ENCODE measurements at places on chromosomes 7 and 10.
A peak's percentile ranks its signal among the peaks of the same experiment; 100 is the strongest.

DNA sequence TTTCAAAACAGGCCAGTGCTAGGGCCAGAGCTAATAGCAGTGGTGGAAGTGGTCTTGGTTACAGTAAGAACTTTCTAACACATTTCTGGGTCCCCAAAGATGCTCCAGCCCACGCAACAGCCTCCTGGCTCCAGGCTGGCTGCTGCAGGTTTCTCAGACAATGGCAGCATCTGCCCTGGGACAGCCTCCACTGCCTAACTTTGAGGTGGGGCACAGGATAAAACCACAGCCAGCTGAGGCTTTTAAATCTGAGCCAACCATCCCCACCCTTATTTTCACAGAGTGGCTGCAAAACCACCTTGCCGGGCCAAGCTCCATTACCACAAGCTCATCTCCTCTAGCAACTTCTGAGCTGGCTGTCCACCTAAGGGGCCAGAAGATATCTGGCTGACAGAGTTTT lies 84.8 kb downstream of the FAM53B start:
- no peak for DNase-seq

DNA sequence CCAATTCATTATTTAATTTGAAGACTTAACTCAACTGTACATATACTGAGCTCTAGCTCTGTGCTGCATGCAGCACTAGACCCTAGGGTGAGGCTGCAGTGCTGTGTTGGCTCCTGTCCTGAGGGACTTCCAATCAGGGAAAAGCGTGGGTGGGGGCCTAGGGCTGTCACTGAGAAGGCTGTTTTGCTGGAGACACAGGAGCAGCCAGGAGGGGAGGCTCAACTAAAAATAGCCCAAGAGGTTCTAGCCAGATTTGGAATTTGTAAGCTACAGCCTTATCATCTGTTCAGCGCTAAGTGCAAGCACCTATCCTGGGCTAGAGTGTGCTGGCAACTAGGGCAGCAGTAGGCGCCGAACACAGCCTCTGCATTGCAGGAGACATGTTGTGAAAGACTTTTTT lies 121.1 kb downstream of the VWC2 start:
- no peak for DNase-seq

DNA sequence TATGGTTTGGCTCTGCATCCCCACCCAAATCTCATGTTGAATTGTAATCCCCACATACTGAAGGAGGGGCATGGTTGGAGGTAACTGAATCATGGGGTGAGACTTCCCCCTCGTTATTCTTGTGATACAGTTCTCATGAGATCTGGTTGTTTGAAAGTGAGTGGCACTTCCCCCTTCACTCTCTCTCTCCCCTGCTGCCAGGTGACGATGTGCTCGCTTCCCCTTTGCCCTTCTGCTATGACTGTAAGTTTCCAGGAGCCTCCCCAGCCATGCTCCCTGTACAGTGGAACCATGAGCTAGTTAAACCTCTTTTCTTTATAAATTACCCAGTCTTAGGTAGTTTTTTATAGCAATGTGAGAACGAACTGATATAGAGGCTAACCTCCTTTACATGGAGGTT lies 16.6 kb downstream of the PLPP4 start:
- no peak for DNase-seq

GRCh38 chr10:89327803-89328441 lies at the start of gene IFIT3:
Gene IFIT3, plus strand, starts transcription at chr10:89327997. Its CDS starts 77 bp downstream, at chr10:89328074.
- DNase-seq: no peak

DNA sequence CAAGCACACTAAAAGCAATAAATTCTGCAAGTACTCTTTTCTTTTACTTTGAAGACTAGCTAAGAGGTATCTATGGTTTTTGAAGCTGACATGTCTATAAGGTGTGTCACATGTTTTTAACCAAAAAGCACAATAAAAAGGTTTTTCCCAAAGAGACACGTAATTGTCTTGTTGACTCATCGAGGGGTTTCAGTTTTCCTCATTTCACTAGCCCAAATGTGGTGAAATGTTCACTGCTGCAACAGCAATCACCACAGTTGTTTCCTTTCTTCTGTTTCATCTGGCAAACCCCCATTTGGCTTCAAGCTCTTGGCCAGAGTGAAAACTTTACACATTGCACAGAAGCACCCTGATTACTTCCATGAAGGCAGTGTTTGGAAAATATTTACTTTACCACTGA lies 3.8 kb upstream of the HOXA4 start:
- DNase-seq: no peak

DNA sequence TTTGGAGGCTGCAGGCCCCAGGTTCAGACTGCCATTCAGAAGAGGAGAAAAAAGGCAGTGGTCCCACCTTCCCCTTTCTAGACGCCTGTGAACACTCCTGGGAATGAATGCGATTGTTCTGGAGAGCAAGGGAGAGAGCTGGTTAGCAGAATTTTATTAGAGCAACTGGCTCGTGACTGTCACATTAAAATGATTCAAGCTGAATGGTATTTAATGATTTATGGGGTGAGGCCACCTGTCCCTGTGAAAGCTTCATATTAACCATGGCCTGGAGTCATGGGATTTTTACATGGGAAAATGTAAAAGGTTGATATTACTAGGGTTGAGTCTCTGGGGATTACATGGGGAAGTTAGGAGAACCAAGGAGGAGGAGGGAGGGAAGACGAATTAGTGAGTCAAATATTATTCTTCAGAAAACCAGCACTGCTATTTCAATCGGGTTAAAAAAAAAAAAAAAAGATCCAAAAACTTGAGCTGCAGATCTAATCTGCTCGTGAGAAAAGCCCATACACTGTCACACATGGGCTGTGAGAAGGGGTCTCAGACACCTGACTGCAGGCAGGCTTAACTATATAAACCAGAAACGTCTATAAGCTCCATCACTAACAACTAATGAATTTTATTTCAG lies 8.3 kb downstream of the CXCL12 start:
- DNase-seq: no peak

GRCh38 chr7:33952824-33953223 lies 47.5 kb downstream of the BMPER start:
- DNase-seq: no peak

DNA sequence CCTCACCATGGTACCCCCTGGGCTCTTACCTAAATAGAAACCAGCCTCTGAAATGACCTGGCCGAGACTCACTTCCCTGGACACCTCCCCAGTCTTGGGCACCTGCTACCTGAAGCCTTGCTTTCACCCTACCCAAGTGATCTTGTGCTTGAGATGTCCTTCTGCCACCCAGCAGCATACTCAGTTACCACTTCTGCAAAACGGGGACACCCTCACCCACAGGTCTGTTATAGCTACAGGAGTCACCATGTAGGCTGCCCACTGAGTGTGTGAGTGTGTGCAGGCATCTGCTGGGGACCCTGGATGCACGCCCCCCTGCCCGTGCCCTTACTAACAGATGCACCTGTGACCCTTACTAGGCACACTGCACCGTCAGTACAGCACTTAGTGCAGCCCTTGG lies 94.8 kb upstream of the PPIF start:
- no peak for DNase-seq

DNA sequence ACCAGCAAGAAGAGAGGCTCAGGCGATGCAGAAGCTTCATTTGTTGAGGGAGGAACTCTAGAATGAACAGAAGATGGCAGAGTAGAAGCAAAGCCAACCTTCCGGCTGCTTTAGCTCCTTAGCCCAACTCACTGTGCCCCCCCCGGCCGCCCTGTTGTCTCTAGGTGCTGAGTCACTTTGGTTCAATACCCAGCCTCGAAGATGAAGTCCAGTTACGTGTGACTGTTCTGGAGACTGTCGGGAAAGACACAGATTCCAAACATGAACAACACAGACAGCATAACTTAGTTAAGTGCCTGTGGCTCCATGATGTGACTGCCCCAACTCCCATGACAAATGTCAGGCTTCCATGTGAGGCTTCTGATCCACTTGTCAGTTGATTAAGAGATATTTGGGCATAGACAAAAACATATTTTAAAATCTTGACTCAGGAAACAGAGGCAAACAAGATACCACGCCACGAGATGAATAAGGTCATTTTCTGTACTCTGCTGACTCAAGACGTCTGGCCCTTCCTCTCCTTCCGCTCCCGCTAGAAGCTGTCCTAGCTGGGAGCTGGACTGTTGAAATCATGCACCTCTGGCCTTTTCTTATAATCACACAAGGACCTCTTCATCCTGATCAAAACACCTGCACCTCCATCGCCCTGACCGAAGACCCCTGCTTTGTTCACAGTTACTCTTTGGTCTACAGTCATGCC lies 199.3 kb downstream of the FRMD4A start:
- no peak for DNase-seq

- no peak for DNase-seq
Measured at GRCh38 chr10:29917311-29917710, 142.1 kb downstream of the JCAD start.

DNA sequence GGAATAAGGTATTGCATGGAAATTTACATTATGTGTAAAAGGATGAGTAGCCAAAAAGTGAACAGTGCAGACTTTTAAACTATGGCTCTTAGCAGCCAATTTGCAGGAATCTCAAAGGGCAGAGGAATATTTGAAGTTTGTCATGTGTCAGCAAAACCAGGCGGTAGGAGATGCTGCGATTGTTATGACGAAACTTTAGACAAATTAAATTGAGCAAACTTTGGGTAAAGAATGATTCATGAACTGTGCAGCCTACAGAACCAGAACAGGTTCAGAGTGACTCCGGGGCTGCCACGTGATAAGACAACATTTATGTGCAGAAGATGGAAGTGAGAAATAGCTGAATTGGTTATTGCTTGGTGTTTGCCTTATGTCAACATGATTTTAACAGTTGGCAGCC lies 39.2 kb upstream of the CCDC6 start:
- no peak for DNase-seq

- DNase-seq: no peak
Measured at GRCh38 chr7:539731-540411, 20.2 kb upstream of the PDGFA start.

- DNase-seq: no peak
Measured at GRCh38 chr10:121579656-121580055, 18.6 kb downstream of the FGFR2 start.

GRCh38 chr7:100427762-100428198 lies 723 bp downstream of the ZCWPW1 start:
- DNase-seq: no peak

DNA sequence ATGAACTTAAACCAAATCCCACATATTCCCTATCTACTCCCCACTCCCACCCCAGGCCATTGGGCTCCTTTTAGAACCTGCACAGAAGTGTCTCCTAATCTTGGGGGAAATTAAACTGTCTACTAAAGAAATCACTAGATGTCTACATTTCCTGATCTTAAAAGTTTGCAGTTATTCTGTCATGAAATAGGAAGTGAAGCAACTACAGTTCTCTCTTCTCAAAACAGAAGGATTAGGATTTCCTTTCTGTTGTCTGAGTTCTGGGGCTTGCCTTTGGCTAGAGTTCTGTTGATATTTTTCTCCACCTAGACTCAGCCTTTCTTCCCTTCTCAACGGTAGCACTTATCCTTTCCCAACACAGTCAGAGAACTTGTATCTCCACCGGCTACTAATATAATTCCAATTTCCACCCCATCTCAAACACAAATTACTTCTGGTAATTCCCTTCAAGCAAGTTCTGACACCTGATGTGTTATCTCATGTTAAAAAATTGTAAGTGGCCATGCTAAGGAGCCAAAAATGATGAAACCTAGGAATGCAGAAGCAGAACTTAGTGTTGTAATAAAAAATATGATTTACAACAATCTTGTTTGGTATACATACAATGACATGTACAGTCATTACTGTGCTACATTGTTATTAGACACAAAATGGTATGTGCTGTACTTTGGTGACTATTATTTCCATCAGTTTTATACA lies 12.1 kb downstream of the OR9A4 start:
- no peak for DNase-seq

DNA sequence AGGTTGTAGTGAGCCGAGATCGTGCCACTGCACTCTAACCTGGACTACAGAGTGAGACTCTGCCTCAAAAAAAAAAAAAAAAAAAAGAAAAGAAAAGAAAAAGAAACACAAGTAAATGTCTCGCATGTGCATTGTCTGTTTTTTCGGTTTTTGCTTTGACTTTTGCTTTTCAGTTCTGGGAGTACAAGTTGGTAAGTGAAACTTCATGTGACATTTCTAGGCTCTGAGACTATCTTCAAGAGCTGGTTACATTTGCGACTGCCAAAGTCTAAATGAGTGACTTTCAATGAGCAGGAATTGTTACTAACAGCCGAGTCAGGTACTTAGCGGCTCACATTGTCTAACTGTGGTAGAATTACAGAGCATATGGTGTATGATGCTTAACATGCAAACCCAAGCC lies 107.0 kb upstream of the CELF2 start:
- no peak for DNase-seq

- DNase-seq: no peak
Measured at GRCh38 chr10:104613406-104613805, 27.7 kb upstream of the SORCS3 start.

- DNase-seq: no peak
Measured at GRCh38 chr7:75559355-75559975, 67.3 kb downstream of the SPDYE5 start.

GRCh38 chr7:48108959-48109847 lies 20.1 kb downstream of the UPP1 start:
- DNase-seq: no peak

- DNase-seq: peak; percentile 63
Measured at GRCh38 chr10:50739618-50740292, at the start of gene ASAH2B. Gene ASAH2B, plus strand, starts transcription at chr10:50739936. Its CDS starts 5,195 bp downstream, at chr10:50745131.

DNA sequence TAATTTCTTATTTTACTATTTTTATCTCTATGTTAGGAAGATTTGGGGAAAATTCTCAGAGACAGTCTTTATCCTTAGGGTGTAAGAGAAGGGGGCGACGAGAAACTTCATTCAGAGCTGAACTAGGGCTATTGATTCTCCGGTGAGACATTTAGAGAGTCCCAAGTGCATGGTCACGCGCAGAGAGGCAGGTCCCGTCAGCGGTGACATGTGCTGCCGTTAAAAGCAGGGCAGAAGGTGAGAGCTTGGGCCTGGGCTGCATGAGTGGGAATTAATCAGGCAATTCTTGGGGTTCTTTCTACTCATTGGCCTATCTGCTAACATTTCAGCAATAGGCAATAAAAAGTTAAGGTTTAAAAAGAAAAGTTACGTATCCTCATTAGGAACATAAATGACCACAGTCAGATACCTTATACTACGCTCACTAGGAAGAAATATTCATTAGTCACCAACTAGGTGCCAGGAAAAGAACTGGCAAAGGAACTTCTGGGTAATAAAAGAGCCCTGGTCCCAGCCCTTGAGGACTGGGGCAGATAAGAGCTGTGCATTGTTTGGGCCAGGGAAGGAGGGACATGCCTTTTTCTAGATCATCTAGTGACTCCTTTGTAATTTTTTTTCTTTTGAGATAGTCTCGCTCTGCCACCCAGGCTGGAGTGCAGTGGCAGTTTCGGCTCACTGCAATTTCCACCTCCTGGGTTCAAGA lies 21.2 kb downstream of the PRKCQ start:
- DNase-seq: peak; percentile 26

GRCh38 chr10:104744052-104744451 lies 103.0 kb downstream of the SORCS3 start:
- no peak for DNase-seq

DNA sequence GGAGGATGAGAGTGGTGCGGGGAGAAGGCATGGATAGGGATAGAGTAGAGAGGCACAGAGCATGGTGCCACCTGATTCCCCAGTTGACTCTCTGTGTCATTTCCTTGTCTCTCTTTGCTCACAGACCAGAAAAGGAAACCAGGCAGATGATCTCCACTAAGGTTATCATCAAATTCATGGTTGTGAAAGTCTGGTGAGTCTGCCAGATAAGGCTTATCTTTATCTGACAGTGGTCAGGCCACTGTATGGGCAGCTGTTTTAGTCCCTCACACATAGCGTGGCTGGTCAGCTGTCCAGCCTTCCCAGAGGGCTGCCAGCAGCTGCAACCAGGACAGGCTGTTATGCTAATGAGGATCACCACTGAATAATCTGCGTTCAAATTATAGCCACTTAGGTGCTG lies 99.0 kb downstream of the ADRA2A start:
- DNase-seq: no peak

GRCh38 chr10:69562731-69563254 lies 10.4 kb downstream of the NEUROG3 start:
- no peak for DNase-seq

Data from activated T-helper 9 cell treated with anti-CD3 and anti-CD28 coated beads, Interleukin-2, amount 50 U/mL, for 16 hours (primary cell).